ENCODE measurements at places on chromosomes 12 and 14.

- DNase-seq = no peak
These were observed 4.7 kb upstream of the RHOF start for GRCh38 chr12:121797937-121798786.

- DNase-seq = no peak
These were observed 4.1 kb downstream of the TUBA1B start for GRCh38 chr12:49126852-49127763.

DNA sequence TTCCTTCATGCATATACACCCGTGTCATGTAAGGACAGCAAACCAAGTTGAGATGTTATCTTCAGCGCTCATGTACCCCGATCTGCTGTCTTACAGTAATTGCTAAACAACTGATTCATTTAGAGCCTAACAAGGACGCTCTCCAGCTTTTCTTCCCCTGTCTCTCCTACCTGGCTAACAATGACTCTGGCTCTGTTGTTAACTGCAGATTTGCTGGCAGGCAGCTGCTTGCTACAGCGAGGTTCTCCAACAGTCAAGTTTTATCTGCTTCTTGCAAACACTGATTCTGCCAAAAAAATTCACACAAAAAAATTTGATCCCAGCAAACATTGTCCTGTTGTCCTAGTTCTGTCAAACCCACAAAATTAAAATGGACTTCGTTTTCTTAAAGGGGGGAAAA lies 101.6 kb downstream of the OTX2 start:
- DNase-seq = no peak

DNA sequence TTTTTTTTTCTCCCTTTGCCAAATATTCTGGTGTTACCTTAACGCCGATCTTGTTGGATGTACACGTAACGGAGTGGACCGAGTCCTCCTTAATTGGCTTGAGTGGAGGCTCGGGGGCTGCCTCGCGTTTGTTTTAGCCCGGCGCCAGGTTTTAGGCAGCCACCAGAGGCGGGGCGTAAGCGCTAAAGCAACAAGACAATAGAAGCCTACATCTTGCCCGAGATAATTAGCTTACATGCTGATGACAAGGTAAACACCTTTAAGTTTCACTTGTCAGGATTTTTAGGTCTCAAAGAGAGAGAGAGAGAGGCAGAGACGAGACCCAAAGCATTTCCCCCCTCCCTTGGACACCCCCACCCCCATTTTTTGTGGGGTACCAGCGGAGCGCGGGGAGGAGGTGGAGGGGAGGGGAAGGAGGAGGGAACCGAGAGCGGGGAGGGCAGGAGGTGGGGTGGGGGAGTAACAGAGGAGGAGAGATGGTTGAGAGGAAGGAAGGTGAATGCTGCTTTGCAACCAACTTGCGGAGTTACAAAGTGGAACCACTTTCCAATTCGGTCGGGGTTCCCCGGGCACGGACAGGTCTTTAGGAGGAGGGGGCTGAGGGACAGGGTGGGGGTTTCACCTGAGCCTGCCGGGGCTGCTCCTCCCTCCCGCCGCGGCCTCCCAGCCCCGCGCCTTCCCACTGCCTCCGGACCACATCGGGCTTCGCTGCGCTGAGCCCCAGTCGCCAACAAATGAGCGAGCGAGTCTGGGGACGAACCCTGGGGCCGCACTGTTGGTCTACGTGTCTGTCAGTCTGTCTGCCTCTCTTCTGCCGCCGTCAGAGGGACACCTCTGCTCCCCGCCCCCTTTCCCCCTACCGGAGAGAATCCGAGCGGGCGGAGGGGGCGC lies at the start of gene NKX2-1:
Gene NKX2-1, minus strand, starts transcription at position 802 of the 891 bp plus-strand sequence. Its CDS starts 103 bp downstream, at position 699.
- DNase-seq = no peak

GRCh38 chr14:68262567-68262966 lies 443.0 kb downstream of the RAD51B start:
- DNase-seq = no peak

GRCh38 chr12:100672075-100672592 lies 98.7 kb downstream of the GAS2L3 start:
- no peak for DNase-seq
